ENCODE measurements at places on chromosomes 6 and 20.

- DNase-seq, result no peak
Observed at GRCh38 chr6:137097057-137097456, 52.3 kb upstream of the IL20RA start.

GRCh38 chr6:134964451-134965203 is 14.7 kb upstream of the ALDH8A1 start:
- DNase-seq, result no peak

GRCh38 chr20:45322952-45323383 is 14.9 kb upstream of the MATN4 start:
- DNase-seq, result no peak

- DNase-seq, result no peak
Observed at GRCh38 chr6:104885518-104886043, 25.9 kb upstream of the HACE1 start.

DNA sequence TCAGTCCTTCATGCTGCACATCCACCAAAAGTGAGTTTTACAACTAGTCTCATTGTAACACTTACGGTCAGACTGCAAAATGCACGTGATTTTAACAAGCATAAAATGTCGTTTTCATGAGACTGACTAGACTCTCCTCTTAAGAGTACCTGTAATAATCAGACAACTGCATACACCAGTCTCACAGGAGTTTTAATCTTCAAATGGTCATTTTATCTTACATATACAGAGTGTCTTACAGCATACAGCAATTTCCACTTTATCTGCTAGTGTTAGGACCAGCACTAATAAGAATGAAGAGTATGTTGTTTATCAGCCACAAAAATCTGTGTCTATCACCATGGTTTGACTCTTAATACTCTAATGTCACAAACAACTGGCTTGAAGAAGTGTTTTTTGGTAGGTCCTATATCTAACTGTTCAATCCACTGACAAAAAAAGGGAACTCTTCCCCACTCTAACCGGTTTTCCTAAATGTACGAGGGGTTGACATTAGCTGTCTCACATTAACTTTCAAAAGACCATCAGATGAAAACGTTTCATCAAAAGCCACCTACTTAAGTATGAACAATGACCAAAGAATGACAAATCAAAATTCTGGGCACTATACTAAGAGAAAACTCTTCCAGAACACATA is 1.5 kb upstream of the ASF1A start:
- DNase-seq, result no peak

- DNase-seq, result no peak
Observed at GRCh38 chr6:130981409-130981808, 81.6 kb downstream of the EPB41L2 start.

GRCh38 chr6:42041481-42042053 is 8.8 kb upstream of the TAF8 start:
- no peak for DNase-seq

Data from fibroblast of skin of left quadriceps (primary cell).